Brain pericyte (primary cell): ENCODE measurements at places on chromosomes 7 and 10.

DNA sequence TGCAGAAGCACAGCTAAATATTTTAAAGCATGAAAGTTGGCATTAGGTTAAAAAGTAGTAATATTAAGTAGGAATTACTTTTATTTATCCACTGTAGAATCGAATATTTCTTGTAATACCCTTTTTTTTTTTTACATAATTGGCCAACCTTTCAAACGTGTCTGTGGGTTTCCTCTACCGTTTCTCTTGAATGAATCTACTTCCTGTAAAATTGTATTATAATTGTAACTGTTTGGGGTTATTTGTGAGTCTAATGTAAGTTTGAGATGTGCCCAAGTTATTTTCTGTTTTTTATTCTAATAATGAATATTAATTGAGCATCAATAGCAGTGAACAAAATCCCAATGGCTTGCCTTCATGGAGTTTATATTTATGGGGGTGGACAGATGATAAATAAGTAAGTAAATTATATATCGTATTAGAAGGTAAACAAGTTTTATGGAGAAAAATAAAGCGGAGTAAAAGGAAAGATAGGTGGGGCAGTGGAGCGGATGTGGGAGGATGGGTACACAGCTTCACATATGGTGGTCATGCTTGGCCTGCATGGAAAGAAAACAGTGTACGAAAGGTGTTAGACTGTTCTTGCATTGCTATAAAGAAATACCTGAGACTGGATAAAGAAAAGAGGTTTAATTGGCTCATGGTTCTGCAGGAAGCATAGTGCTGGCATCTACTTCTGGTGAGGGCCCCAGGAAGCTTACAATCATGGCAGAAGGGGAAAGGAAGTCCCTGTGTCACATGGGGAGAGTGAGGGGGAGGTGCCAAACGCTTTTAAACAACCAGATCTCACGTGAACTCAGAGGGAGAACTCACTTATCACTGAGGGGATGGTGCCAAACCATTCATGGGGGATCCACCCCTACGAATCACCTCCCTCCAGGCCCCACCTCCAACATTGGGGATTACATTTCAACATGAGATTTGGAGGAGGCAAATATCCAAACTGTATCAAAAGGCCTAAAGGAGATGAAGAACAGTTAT lies 5.4 kb downstream of the TSPAN13 start:
- DNase-seq, result no peak

DNA sequence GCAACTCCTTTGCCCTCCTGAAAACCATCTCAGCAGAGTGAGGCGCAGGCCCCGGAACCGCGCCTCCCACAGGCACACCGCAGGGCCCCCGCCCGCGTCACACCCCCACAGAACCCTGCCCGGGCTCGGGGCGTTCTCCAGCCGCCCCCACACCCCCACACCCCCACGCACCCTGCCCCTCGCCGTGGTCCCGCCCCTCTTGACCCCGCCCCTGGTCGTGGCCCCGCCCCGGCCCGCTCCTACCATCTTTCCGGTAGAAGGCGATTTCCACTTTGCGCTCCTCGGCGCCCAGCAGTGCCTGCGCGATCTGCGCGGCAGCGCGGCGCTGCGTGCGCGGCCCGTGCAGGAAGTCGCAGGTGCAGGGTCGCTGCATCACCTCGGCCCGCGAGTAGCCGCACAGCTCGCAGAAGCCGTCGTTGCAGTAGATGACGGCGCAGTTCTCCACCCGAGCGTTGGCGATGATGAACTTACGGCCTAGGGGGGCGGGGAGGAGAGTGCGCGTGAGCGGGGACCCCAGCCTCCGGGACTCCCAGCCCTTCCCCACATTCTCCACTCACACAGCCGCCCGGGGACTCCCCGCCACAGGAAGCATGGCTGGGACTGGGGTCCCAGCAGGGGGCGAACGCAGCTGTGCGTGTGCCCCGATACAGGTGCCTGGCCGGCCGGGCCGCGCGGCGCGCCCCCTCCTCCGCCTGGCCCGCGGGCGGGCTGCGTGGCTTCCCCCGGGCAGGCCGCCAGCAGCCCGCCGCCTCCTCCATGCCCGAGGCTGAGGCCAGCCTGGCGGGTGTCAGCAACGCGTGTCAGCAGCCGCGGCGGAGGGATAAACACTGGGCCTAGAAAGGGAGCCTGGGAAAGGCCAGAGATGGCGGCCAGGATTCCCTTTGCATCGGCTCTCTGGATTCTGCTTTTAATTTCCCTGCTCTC lies 3.4 kb downstream of the KCNH2 start:
- no peak for DNase-seq

DNA sequence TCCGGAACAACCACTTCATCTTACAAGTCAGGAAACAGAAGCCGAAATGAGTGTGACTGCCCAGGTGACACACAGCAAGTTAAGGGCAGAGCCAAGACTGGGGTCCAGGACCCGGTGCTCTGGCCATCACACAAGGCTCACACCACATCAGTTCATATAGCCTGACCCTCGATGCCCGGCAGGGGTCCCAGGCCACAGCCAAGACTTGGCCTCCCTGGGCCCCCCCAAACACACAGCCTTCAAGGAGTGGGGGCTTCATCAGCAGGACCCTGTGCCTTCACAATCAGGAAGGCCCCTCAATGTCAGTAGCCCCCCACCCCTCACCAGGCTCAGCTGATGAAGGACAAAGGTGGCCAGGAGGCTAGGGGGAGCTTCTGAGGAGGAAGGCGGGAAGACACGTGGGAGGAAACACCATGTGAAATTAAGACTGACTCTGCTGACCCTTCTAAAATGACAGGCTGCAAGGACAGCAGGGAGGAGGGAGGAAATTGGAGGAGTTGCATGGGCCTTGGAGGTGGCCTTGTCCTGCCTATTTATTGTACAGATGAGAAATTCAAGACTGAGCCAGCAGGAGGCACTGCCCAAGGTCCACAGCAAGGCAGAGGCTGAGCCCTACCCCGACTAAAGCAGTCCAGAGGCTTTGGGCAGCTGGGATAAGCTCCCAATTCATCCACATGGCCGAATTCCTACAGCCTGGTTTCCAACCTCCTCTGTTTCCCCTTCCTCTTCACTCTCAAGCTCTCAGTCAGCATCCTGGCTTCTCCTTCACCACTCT lies 216.1 kb upstream of the ZMIZ1 start:
- DNase-seq, result no peak

GRCh38 chr7:111292026-111292470 lies 201.1 kb downstream of the LRRN3 start:
- no peak for DNase-seq

GRCh38 chr10:126041804-126042231 lies 145.5 kb downstream of the FANK1 start:
- DNase-seq, result no peak

- DNase-seq, result no peak
Observed at GRCh38 chr10:8992009-8992408, 937.5 kb downstream of the GATA3 start.

- no peak for DNase-seq
Observed at GRCh38 chr7:46100521-46100920, 179.4 kb upstream of the IGFBP3 start.

GRCh38 chr7:133301444-133301843 lies 48.6 kb downstream of the EXOC4 start:
- DNase-seq, result peak; percentile 16

DNA sequence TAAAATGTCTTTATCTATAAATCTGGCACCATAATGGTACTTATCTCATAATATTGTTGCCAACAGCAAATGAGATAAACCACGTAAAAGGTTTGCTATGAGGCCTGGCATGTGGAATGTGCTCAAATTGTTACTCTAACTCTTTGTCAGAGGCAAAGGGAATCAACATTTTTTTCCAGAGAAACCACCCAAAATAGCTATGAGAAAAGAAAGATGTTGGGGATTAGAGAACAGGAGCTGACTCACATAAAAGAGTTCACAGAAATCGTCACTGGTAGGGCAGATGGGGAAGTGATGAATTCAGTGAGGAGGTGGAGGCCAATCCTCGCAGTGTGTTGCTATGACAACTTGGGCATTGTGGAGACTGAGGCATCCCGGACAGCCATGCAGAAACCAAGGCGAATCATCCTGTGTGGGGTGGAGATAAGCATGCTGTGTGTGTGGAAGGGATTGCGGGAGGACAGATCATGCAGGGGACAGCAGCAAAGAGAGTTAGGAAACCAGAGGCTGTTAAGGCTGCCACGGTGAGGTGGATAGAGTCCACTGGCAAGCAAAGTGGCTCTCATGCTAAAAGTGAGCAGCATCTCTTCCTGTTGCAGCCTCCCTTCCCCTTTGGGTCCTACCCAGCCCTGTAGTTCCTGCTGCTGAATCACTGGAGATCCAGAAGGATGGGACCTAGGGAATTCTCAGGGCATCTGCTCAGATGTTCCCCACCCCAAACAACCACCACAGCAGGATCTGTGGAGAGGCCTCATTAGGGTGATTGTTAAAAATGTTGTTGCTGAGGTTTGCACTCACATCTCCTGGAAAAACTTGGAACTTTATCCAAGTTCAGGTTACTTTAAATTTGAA lies 103.9 kb downstream of the CUBN start:
- DNase-seq, result peak; percentile 43

DNA sequence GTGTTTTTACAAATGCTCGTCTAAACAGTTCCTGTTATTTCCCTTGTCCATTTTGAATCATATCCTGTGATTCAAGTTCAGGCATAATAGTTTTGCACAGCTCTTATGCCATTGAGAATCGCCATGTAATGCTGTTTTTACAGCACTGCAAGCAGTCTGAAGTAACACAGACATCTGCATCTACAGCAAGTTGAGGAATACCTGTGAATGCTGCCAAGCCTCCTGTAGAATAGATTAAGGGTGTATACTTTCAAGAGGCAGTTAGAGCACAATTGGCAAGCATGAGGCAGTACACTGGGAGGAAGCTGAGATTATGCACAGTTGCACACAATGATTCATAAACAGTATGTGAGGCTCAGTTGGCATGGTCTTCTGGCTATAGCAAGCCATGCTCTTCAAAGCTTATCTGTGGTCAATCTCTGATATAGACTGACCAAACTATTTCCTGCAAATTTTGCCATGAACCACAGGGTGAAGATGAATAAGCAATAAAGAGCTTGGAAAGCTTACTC lies 121.9 kb upstream of the AKR1E2 start:
- DNase-seq, result peak; percentile 11

- no peak for DNase-seq
Observed at GRCh38 chr10:69828144-69828870, 26.6 kb downstream of the COL13A1 start.

GRCh38 chr10:113427811-113428558 lies 124.9 kb upstream of the HABP2 start:
- no peak for DNase-seq

DNA sequence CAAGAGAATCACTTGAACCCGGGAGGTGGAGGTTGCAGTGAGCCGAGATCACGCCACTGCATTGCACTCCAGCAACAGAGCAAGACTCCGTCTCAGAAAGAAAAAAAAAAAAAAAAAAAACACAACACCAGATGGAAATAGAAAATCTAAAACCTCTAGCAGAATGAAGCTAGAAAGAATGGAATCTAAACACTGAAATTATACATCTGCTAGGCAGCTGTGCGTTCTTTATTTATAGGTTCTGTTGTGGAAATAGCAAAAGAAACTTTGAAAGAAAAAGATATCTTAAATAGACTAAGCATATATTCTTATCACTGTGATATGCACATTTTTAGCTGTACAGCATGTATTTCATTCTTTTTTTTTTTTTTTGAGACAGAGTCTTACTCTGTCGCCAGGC lies 17.1 kb downstream of the BMPR1A start:
- no peak for DNase-seq

DNA sequence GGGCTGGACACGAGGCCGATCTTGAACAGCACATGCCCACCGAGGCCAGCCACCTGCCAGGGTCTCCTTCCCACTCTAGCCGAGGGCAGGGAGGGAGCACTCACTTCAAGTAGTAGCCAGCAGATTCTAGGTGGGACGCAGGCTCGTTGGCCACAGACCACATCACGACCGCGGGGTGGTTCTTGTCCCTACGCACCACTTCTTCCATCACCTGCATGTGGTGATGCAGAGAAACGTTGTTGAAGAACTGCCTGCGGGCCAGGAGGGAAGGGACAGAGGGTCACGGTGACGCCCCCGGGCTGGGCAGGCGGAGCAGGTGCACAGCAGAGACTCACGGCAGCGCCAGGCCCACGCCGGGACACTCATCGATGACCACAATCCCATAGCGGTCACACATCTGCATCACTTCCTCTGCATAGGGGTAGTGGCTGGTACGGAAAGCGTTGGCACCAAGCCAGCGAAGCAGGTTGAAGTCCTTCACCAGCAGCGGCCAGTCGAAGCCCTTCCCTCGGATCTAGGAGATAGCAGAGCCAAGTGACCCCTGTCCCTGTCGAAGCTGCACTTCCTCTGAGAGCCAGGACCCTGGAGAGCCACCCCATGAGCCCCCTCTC lies 7.7 kb downstream of the GUSB start:
- DNase-seq, result no peak

DNA sequence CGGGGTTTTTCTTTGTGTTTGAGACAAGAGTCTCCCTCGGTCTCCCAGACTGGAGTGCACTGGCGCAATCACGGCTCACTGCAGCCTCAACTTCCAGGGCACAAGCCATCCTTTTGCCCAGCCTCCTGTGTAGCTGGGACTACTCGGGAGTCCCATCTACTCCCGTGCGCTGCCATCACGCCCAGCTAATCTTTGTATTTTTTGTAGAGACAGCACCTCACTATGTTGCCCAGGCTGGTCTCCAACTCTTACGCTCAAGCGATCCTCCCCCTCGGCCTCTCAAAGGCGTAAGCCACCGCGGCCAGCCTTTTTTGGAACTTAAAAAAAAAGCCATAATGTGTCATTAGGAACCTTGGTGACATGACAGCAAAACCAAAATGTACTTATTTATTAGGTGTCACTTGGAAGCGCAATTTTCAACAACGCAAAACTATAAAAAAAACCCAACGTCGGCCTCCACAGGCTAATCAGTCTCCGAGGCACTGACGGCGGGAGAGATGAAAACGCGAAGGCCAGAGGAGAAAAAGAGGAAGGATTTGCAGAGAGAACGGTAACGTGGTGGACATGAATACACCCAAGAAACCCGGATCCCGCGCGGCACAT lies 911 bp upstream of the HNRNPH3 start:
- no peak for DNase-seq

GRCh38 chr10:49168171-49168540 lies 20.0 kb downstream of the TMEM273 start:
- DNase-seq, result no peak

DNA sequence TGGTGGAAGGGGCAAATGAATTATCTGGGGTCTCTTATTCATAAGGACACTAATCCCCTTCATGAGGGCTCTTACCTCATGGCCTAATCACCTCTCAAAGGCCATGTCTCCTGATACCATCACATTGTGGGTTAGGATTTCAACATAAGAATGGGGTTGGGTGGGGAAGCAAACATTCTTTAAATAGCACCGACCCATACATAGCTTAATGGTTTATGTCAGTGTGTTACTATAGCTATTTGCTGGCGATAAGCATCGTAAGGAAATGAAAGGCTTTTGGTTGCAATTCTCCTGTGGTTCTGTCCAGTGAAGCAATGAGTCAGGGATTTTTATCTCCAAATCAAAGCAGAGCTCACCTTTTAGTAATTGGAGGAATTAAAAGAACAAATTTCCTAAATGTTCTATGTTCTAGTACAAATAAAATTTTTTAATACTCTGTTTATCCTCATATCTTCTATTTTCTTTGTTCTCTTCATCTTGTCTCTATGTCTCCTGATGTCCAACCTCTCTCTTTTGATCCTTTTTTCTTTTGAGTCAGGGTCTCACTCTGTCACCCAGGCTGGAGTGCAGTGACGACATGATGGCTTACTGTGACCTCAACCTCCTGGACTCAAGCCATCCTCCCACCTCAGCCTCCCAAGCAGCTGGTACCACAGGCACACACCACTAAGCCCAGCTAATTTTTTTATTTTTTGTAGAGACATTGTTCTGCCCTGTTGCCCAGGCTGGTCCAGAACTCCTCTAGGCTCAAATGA lies 57.0 kb upstream of the GLCCI1 start:
- no peak for DNase-seq
